CD4-positive, alpha-beta T cell treated with Interleukin-15 for 1 hour (primary cell): ENCODE measurements at places on chromosomes 2 and 18.

DNA sequence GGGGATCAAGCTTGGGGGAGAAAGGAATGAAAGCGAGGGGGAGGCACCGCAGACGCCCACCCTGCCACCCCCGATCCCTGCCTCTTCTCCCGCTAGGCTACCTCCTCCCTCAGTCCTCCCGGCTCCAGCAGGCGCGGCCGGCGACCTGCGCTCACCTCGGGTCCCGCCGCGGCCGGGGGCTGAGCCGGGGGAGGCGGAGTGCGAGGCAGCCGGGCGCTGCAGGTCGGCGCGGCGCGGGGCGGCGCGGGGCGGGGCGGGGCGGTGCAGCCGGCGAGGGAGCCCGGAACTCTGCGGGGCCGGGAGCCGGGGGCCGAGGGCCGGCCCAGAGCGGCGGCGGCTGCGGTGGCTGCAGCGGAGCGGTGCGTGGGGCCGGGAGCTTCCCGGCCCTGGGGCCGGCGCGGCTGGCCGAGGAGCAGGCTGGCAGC, 477 bp downstream of the ACVR1 start:
- no peak for DNase-seq

- peak; percentile 77 for DNase-seq
Measured at GRCh38 chr2:105746177-105747080, 1.7 kb downstream of the NCK2 start.

DNA sequence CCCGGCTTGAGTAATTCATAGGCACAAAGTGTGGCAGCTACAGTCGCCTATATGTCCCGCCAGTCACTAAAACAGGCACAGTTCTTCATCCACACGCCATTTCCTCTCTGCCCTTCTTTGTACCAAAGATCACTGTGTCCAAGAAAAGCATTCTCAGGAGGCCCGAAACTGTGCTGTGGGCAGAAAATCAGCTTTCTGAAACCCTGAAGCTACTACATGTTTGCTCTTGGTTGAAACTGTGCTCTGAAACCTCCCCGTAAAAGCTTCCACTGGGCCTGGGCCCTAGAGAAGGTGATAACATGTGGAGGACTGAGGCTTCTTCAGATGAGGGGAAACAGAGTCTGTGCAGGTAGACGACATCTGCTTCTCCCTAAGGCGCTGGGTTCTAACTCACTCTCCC, 75.6 kb upstream of the ID2 start:
- DNase-seq: no peak

DNA sequence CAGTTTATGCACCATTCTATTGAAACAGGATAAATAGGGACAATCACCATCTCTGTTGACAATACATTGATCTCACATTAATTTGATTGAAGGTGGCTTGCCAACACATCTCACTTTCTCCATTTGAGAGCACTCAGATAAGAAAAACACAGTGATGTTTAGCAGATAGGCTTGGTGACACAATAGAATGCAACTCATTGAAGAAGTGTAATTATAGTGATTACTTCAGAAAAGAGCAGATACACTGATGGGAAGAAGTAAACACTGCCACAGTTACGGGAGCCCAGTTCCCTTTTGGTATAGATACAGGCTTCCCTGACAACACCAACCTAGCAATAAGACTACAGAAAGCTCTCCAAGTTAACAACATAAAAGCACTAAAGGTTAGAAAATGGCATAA, 89.1 kb downstream of the FIGN start:
- no peak for DNase-seq

GRCh38 chr2:120937686-120938044, 202.0 kb downstream of the GLI2 start:
- DNase-seq: no peak

DNA sequence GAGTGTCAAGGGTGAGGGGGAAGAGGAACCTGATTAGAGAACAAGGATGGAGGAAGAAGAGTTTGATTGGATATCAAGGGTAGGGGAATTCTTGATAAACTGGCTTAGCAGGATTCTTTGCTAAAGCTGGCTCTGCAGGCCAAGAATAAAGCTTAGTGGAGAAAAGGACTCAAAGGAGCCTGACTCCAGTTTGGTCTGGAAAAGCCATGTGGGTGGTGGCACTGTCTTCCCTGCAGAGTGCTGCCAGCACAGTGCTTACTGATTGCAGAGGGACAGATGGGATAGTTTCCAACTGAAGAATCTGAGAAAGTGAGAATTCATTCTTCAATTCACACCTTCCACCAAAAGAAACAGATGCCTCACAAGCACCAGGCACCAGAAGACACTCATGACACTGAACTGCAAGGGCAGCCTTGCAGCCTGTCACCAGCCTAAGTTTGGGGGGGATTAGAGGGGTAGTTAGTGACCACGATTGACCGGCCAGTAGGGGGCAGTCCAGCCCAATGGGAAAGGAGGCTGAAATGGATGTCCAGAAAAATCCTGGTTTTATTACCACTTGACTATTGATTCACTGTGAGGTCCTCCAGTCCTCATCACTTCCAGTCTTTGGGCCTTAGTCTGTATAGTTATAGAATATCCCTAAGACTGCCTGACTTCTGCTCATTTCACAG, 334.5 kb downstream of the SMAD2 start:
- DNase-seq: no peak

DNA sequence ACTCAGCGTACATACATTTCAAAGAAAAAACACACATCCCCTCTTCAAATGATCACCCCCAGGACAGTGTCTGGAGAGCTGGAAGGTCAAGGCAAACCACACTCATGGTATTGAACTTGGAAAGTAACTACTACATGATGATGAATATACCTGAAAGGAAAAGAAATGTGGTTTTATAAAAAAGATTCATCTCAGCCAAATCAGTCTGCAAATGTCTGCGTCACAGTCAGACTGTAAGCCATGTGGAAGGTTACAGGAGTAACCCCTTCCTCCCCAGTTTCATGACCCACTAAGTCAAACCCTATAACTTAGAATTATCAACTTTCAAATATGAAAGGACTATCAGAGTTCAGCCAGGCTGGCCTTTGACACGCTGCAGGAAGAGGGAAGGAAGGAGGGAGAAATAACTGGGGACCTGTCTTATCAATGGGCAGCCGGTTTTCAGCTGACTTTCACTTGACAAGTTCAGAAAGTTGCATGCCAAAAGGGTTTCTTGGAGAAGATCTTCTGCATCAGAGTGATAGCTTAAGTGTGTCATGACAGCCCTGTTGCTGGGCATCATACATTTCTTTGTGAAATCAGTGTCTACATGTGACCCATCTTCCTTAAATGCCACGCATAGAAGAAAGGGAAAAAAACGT, 7.0 kb upstream of the BMP10 start:
- DNase-seq: no peak

GRCh38 chr2:221710744-221711143, 138.6 kb upstream of the EPHA4 start:
- no peak for DNase-seq

DNA sequence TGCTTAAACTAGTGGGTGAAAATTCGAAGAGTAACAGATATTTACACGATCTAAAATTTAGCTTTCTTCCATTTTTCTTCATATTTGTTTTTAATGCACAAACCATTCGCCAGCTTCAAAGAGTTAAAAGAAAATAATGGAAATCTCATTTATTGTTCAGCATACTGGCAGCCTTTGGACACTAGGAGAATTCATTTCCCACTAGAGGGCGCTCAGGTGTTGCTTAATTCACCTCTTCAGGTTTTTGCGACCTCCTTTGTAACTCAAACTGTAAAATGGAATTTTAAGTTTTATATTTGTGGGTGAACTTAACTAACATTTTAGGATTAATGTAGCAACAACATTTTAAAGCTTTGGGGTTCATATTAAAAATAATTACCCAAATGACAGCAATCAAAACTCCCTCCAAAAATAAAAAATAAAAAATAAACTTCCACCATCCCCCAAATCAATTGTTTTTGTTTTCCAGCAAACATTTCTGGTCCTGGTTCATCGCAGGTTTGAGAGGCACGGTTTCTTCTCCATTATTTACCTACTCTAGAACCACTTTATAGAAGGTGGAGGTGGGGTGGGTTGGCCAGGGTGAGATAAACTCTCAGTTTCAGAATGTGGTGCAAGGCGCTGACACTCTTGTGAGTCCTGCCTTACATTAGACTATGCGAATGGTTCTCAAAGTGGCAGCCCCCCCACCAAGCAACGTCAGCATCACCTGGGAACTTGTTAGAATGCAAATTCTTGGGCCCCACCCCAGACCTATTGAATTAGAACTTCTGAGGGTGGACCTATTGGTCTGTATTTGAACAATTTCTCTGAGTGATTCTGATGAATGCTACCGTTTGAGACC, 24.7 kb upstream of the PNPT1 start:
- DNase-seq: no peak

- no peak for DNase-seq
Measured at GRCh38 chr18:45349019-45349418, 266.3 kb upstream of the SLC14A2 start.

- no peak for DNase-seq
Measured at GRCh38 chr2:221088506-221088905, 483.6 kb downstream of the EPHA4 start.

DNA sequence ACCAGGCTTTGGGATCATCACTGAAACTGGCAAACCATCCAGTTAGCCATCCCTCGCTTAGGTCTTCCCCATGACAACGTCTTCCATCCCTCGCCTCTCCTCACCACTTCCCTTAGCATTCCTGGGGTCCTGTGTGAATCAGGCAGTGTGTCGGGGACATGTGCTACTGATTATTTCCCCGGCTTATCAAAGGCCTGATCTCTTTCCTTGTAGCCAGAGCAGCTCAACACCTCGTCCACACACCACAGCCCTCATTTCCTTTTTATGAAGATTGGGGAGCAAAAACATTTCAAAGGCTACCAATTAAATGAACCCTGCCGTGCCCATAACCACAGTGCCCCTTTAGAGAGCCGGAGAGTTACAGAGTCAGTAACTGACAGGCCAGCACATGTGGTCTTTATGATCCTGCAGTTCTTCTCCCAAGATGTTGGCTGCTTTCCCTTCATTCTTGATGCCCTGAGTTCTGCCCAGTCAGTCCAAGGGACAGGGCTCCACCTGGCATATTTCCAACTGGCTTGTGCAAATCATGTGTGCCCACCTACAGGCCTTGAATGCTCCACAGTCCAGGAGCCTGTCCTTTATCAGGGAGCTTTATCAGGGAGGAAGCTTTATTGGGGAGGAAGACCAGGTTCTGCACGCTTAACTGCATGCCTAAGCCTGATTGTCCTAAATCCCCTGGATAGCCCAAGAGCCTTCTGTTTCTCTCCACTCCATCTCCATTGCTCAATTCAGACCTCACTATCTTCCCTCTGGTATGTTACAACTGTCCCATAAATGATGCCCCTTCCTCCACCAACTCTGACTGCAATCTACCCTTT, 343.1 kb downstream of the CYRIA start:
- no peak for DNase-seq

- DNase-seq: no peak
Measured at GRCh38 chr2:182378759-182379158, 48.1 kb downstream of the PDE1A start.

GRCh38 chr2:200475795-200476194, 34.1 kb downstream of the KCTD18 start:
- DNase-seq: no peak

GRCh38 chr2:165601928-165602521, 132.5 kb downstream of the CSRNP3 start:
- DNase-seq: no peak

DNA sequence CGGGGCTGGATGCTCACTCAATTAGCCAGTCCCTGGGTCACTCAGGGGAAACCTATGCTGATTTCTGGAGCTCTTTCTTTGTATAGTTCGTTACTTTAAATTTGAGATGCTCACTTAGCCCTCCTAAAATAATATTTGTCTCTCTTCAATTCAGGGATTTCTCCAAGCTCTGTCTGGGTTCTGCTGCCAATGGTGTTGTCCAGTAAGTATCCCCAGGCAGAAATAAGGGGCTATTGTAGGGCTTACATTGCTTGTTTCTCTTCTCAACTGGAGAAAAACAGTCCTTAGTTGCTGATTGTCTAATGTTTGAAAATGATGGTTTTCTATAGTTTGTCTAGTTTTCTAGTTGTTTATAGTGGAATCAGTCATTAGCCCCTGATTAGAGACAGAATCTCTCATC, 5.0 kb downstream of the RAB6C start:
- no peak for DNase-seq

GRCh38 chr18:56517761-56518160, 120.6 kb downstream of the TXNL1 start:
- DNase-seq: no peak

- DNase-seq: no peak
Measured at GRCh38 chr18:37532917-37533316, 32.7 kb downstream of the CELF4 start.

DNA sequence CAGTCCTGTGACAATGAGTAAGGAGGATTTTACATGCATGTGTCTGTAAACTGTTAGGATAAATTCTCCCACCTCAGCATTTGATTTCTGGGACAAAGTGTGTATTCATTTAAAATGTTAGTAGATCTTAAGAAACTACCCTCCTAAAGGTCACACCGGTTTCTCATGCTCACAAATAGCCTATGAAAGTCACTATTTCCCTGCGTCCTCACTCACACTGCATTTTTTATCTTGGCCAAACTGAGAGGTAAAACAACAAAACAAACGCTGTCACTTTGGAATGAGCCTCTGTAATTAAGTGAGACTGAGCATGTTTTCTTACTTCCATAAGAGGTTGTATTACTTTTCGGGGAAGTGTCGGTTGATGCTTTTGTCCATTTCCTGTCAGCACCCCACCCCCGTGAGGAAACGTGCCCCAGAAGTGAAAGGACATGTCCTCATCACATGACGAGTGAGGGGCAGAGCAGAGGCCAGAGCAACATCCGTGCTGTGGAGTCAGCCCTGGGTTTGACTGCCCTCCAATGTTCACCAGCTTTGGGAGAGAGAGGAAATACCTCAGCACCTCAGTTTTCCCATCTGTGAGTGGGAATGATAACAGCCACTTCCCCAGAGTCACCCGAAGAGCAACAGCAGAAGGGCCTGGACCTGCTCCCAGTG, 3.1 kb downstream of the GYPC start:
- DNase-seq: peak; percentile 76

DNA sequence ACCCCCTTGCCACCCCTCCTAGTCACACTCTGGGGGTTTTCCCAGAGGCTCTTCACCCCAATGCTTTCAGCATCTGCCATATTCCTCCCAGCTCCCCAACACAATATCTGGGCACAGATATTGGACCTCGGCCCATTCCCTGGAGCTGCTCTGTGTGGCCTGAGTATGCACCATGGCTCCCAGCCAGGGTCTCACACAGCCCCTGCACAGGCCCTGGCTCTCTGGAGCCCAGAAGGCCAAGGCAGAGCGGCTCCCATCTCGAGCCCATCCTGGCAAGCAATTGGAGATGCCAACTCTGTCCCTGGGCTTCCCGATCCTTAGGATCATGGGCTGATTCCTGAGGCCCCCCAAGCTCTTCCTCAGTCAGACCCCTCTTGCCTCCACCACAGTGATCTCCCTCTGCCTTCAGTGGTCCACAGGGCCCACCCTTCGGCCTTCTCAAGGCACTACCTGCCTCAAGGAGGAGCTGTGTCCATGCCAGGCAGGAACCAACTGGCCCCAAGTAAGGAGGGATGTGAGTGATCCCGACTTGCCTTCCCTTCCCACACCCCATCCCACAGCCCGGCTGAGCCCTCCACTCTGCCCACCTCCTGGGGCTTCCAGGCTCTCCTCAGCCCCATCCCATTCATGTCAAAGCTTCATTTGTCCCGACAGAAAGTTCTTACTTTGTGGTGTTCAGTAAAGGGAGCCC, 62.7 kb downstream of the ADD2 start:
- no peak for DNase-seq
